Peyer's patch (tissue), 4 donors: ENCODE measurements at places on chromosomes 5 and 9.
A peak's percentile ranks its signal among the peaks of the same experiment; 100 is the strongest.

DNA sequence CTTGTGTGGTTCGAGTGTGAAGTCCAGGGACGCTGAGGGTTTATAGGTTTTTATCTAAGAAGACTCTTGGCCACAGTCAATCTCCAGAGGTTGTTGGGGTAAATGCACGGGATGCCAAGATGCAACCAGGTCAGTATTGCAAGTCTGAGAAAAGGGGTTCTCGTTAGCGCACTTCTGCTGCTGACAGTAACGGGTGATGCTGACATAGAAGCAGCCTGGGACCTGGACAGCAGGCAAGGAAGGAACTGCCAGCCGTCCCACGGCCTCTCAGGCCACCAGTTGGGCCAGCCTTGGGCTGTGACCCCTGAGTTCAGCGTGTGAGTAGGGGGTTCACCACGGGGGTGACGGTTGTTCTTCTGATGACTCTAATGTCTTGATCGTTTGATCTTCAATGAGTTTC lies 39.0 kb downstream of the TENT4A start:
- DNase-seq: no peak
- no peaks in the 10 kb centered on the region for H3K4me1 ChIP-seq
- no peak overlapping the region for H3K4me3 ChIP-seq
- no peak overlapping the region for H3K27ac ChIP-seq
- H3K36me3 ChIP-seq: peaks cover 89% of the 10 kb centered on the region

- H3K4me1 ChIP-seq: no peaks in the 10 kb centered on the region
- DNase-seq: no peak
- no peak overlapping the region for H3K27ac ChIP-seq
- no peaks in the 10 kb centered on the region for H3K36me3 ChIP-seq
- H3K4me3 ChIP-seq: no peak overlapping the region
Observed at GRCh38 chr5:180331647-180331950, 21.5 kb downstream of the GFPT2 start.

- H3K27me3 ChIP-seq: no peaks in the 10 kb centered on the region
- H3K27ac ChIP-seq: no peak overlapping the region
- no peaks in the 10 kb centered on the region for H3K36me3 ChIP-seq
- no peak for DNase-seq
- no peaks in the 10 kb centered on the region for H3K4me1 ChIP-seq
Observed at GRCh38 chr9:32558408-32558934, 6.1 kb upstream of the TOPORS start.

- H3K4me1 ChIP-seq: no peaks in the 10 kb centered on the region
- DNase-seq: peak; percentile 67
- no peaks in the 10 kb centered on the region for H3K27me3 ChIP-seq
- H3K4me3 ChIP-seq: no peak overlapping the region
- H3K36me3 ChIP-seq: peaks cover 10% of the 10 kb centered on the region
Observed at GRCh38 chr5:126543660-126544059, 51.4 kb downstream of the ALDH7A1 start.

- H3K36me3 ChIP-seq: no peaks in the 10 kb centered on the region
- no peak overlapping the region for H3K4me3 ChIP-seq
Observed at GRCh38 chr5:143229896-143230675, 173.4 kb downstream of the NR3C1 start.

- no peaks in the 10 kb centered on the region for H3K36me3 ChIP-seq
- peak overlapping the region; percentile 40 for H3K27ac ChIP-seq
- H3K27me3 ChIP-seq: no peaks in the 10 kb centered on the region
Observed at GRCh38 chr5:145980259-145980658, 43.9 kb downstream of the SH3RF2 start.

DNA sequence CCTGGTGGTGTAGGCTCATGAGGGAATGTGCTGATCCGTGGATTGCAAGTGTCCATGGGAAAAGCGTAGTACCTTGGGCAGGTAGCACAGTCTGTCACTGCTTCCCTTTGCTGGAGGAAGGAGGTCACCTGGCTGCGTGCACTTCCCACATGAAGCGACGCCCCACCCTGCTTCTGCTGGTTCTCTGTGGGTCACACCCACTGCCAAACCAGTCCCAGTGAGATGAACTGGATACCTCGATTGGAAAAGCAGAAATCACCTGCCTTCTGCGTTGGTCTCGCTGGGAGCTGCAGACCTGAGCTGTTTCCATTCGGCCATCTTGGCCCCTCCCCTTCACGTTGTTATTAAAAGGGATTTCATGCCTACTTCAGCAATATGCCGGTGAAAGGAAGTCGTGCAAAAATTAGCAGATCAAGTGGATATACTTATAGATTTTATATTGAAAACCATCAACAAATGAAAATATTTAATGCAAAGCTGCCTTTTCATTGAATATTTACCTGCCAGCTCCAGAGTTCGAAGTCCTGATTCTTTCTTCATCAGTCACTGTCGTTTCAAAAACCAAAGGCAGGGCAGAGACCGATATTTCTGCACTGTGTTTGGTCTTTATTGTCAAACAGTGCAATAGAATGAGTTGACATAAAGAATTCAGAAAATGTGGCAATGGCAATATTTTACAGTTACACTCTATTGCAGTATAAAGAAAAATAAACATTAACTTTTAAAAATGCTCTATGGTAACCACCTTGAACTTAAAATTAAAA lies 123.2 kb downstream of the JAKMIP2 start:
- no peaks in the 10 kb centered on the region for H3K36me3 ChIP-seq
- H3K27ac ChIP-seq: no peak overlapping the region
- no peak overlapping the region for H3K4me3 ChIP-seq
- H3K27me3 ChIP-seq: no peaks in the 10 kb centered on the region
- H3K4me1 ChIP-seq: no peaks in the 10 kb centered on the region
- no peak for DNase-seq

DNA sequence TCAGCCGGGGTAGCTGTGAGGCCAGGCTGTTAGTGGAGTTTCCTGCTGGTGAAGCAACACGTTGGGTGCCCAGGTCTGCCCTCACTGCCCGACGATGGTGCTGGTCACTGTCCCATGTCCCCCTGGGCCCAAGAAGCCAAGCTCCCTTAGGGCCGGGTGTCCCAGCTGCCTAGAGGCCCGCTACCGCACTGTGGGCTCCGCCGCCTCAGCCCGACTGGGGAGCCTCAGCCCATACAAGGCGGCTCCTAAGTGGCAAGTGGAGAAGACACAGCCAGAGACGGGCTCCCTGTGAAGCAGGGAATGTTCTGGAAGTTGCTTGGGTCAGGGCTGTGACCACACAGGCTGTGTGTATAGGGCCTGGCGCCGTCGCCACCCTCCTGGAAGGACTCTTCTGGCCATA lies 96.9 kb downstream of the RXRA start:
- no peaks in the 10 kb centered on the region for H3K36me3 ChIP-seq
- no peak for DNase-seq
- H3K4me3 ChIP-seq: no peak overlapping the region
- no peak overlapping the region for H3K27ac ChIP-seq

DNA sequence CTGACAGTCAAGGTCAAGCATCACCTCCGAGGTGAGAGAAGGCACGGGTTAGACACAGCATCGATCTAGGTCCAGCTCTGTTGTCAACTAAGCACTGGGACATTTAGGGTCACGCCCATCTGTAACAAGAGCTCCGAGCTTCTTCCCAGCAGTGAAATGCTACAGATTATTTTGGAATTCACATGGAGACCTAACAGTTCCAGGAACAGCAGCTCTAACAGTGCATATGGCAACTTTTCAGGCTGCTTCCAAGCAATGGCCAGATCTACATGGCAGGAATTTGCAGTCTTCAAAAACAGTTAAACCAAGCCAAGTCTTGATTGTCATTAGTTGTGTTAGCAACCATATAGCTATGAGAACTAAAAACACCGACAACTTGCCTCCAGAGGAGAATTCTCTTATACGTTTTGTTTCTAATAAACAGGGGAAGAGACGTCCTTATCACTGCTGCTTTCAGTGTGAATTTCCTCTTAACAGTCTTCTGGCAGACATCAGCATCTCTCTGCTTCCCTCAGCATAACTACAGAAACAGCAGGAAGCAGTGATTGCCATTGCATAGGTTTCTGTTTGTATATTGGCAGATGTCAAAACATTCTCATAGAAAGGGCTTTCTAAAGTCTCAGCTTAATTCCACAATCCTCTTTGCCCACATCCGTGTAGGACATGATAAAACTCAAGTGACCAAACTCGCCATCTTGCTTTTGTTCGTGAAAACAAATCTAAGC lies 242.1 kb upstream of the DAPK1 start:
- no peaks in the 10 kb centered on the region for H3K36me3 ChIP-seq
- H3K27ac ChIP-seq: no peak overlapping the region
- DNase-seq: no peak
- H3K27me3 ChIP-seq: no peaks in the 10 kb centered on the region

- no peaks in the 10 kb centered on the region for H3K36me3 ChIP-seq
- H3K4me1 ChIP-seq: no peaks in the 10 kb centered on the region
- no peaks in the 10 kb centered on the region for H3K27me3 ChIP-seq
- DNase-seq: no peak
Observed at GRCh38 chr9:26205261-26205660, 527.0 kb upstream of the TUSC1 start.

- no peaks in the 10 kb centered on the region for H3K4me1 ChIP-seq
- H3K27ac ChIP-seq: no peak overlapping the region
- no peaks in the 10 kb centered on the region for H3K36me3 ChIP-seq
- H3K4me3 ChIP-seq: no peak overlapping the region
Observed at GRCh38 chr9:89984214-89984613, 379.4 kb downstream of the GADD45G start.

- no peak for DNase-seq
- no peaks in the 10 kb centered on the region for H3K27me3 ChIP-seq
- H3K4me1 ChIP-seq: peaks cover 4% of the 10 kb centered on the region
- H3K27ac ChIP-seq: no peak overlapping the region
Observed at GRCh38 chr5:139473565-139473964, 2.8 kb downstream of the SMIM33 start.

DNA sequence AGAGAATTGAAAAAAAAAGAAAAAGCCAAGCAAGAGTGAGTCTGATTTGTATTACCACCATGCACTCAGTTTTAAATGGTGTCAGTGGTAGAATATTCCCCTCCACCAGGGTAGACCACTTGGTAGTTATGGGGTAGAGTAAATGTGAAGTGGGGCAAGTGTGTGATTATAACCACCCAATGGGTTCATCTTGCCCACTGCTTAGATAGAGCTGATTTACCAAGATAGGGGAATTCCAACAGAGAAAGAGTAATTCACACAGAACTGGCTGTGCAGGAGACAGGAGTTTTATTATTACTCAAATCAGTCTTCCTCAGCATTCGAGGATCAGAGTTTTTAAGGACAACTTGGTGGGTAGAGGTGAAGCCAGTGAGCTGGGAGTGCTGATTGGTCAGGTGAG lies 113.3 kb upstream of the RAI14 start:
- H3K36me3 ChIP-seq: no peaks in the 10 kb centered on the region
- no peak overlapping the region for H3K27ac ChIP-seq
- DNase-seq: no peak
- H3K4me3 ChIP-seq: no peak overlapping the region
- no peaks in the 10 kb centered on the region for H3K4me1 ChIP-seq
- no peaks in the 10 kb centered on the region for H3K27me3 ChIP-seq

DNA sequence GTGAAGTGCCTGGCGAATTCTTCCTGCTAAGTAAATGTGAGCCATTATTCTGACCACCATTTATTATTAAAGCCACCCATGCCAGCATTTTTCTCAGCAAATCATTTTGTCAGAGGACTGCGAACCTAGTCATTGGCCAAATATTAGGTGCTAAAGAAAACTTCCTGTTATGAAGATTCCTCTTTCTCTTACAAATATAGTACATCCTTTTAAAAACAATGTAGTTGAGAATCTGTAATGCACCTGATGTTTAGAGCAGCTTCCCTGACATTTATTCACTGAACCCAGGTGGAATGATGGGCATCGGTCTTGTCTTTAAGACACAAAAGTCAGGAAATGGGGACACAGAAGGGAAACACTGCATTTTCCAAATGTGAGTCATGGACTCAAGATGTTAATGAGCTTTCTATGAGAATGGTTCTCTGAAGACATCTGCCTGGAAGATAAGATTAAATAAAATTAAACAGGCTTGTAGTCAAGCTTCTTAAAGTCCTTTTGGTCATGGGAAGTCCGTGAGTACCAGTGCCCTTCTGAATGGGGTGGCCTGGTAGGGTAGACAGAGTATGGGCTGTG lies 290.6 kb downstream of the FBXL7 start:
- no peak overlapping the region for H3K4me3 ChIP-seq
- no peaks in the 10 kb centered on the region for H3K27me3 ChIP-seq
- no peaks in the 10 kb centered on the region for H3K4me1 ChIP-seq
- no peak overlapping the region for H3K27ac ChIP-seq
- DNase-seq: no peak
- H3K36me3 ChIP-seq: no peaks in the 10 kb centered on the region
